Effector CD4-positive, alpha-beta T cell (primary cell): ENCODE measurements at places on chromosomes 11 and 22.

DNA sequence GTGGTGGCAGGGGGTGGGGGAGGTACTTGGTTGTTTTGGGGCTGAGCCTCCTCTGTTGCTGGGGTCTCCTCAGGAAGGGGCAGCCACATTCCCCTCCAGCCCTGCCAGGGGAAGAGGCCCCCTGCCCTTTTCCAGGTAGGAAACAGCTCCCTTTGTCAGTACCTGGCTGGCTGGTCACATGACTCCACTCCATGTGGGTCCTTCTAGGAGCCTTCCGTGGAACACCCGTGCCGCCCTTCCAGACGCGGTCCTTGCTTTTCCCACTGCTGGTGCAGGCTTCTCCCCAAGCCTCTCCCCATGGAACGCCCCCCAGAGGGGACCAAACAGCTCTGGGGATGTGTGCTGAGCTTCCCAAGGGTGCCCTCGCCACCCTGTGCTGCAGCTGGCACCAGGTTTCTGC is 19.9 kb downstream of the IFT27 start:
- DNase-seq: no peak

DNA sequence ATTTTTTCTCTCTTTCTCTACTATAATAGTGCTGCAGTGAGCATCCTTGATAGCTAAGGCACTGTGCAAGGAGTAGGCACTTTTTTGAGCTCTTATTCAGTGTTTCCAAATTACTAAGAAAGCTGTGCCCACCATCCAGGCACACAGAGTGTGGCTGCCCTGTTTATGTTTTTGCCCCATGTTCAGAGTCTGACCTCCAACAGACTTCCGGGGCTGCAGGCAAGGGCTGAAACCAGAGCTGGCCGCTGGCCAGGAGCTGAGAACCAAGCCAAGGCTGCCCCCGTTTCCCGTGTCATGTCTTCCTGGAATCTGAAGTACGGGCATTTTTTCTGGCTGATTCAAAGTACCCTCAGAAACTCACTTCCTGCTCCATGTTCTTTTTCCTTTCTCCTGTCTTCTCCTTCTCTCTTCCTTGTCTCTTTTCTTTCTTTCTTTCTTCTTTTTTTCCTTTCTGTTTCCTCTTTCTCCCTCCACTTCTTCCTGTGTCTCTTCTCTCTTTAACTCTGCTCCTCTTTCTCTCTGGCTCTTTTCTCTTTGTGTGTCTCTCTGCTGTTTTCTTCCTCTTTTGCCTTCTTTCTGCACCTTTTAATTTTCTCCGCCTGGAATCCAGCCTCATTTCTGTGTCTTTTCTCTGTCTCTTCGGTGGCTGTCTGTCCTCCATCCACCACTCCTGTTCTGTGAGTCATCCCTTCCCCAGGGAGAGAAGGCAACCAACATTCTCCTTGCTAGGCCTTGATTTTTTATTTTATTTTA is 17.0 kb upstream of the KCTD14 start:
- no peak for DNase-seq

DNA sequence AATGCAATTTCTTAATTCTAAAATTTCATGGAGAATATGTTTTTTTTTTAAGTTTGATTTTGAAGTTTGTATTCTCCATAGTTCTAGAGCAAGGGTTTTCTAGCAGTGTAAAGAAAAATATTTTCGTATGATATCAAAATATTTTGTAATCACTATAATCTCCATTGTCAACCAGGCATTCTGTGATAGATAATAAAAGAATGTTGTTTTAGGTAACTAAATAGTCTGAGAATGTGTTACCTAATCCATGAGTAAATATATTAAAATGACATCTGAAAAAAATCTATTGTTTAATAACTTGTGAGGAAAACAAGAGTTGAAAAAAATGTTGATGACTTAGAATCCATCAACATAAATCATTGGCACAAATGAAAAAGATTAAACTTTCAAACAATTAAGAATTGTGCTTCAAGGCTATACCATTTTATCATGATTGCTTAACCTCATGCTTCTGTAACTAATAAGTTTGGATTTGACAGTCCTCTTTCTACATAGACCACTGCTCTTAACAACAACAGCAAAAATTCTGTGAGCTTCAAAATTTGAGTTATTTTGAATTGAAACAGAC is 2211.8 kb downstream of the LRRC4C start:
- DNase-seq: no peak

DNA sequence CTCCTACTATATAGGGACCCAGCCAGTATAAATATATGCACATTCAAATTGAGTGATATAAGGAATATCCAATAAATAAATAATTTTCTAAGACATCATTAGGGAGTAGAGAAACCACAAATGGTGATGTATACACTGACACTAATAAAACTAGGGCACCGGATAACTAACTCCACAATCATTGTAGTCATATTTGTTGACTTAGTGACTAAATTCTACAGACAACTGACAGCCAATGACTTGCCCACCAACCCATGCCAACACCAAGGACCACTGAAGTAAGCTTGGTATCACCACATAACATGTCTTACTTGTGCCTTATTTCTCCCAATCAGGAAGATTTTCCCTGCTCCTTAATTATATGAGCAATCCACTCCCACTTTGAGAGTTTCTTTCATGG is 139.6 kb upstream of the TRPC6 start:
- DNase-seq: no peak

- DNase-seq: no peak
Observed at GRCh38 chr11:107457205-107457557, 444 bp downstream of the CWF19L2 start.
